ENCODE measurements at places on chromosomes 11 and 22. TPM values are rescaled to one million over a fixed set of nuclear protein-coding genes. Genes with fewer than 3 reads are reported as not detected.
A peak's percentile ranks its signal among the peaks of the same experiment; 100 is the strongest.

The C11orf91 gene
- total RNA-seq, result 1.5 TPM

The SMIM38 gene
- not detected for total RNA-seq

The YPEL4 gene
- 6.9 TPM for total RNA-seq

The SNX32 gene
- not detected for total RNA-seq

The ARRB1 gene
- 188 TPM for total RNA-seq

The OR52A1 gene
- not detected for total RNA-seq

The KRTAP5-7 gene
- 0.46 TPM for total RNA-seq

The RTN4RL2 gene
- total RNA-seq, result 3.2 TPM

The GRM5 gene
- 0.06 TPM for total RNA-seq

The ST14 gene
- total RNA-seq, result 59.1 TPM

GRCh38 chr11:115303929-115304531 is 200.2 kb downstream of the CADM1 start:
- DNase-seq, result no peak

DNA sequence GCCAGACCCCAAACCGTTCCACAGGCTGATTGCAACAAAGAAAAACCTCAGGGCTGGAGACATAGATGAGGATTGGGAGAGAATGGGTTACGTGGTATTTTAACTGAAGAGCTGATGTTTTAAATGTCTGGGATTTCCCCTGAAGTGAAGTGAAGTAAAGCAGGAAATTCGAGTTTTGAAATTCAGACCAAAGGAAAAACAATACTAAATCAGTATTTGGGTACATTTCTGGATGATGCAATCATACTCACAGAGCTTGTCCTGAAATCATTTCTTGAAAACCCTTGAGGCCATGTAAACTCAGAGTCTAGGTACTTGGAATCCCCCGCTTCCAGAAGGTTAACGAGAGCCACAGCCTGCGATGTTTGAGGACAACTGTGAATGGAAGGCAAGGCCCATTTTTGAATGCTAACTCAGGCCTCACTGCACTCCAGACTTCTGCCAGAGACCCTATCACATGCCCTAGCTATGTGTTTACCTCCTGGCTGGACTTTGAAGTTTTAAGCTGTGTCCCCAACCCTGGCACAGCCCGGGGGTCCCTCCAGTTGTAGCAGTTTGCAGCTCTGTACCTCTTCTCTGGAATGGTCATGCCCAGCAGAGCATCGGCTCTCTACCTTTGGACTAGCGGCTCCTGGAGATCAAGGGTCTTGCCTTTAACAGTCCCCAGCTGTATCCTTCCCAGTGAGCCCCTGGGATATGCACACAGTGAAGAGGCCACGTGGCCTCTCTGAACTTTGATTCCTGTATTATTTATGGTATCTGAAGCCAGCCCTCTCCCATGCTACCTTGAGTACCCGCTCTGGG is 5.4 kb upstream of the FTH1 start:
- DNase-seq, result peak; percentile 59

GRCh38 chr11:70694371-70694770 is 296.0 kb downstream of the CTTN start:
- no peak for DNase-seq

DNA sequence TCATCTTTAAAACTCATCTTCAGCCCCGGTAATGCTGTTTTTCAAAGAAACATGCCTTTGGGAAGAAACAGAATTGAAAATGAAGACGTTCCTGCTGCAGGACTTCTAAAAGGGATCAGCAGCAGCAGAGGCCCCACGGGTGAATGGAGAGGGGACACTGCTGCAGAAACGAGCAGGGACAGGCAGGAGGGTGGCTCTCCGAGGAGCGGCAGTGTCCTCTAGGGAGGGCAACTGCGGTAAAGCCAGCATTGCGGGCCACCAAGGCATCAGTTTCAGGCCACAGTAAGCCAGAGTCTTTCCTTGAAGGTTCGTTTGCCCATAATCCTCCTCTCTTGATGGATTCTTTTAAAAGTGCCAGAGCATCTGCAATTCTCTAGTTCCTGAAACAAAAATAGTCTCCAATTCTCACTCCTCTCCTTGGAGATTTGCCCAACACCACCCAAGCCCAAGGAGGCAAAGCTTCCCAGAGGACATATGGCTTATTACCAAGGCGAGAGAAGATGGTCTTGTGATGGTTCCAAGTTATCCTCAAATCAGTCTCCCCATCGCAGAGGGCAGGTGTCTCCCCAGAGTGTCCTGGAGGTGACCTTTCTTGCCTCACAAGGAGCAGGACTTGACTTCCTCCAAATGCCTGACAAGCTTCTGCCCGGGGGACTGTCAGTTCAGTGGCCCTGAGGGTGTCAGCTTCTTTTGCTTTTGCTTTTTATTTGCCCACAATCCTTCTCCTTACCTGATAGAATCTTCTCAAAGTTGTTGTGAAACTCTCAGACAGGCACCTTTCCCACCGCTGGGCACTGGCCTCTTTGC is 341.1 kb upstream of the B3GAT1 start:
- no peak for DNase-seq

DNA sequence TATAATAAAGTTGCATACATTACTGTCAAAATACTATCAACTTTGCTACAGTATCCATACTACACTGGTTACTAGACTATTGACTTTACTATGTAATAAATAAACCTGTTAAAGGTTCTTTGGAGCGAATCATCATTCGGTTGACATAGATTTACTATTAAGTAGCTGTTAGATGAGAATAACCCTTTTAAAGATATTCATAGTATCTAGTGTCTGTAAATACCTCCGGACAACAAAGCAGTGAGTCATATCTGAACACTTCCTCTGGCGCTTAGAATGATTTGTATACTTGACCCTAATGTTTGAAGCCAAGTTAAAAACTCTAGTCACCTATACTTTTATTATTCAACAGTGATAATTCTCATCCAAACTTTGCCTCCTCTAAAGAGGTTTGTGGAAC is 84.7 kb downstream of the MSANTD4 start:
- DNase-seq, result no peak

DNA sequence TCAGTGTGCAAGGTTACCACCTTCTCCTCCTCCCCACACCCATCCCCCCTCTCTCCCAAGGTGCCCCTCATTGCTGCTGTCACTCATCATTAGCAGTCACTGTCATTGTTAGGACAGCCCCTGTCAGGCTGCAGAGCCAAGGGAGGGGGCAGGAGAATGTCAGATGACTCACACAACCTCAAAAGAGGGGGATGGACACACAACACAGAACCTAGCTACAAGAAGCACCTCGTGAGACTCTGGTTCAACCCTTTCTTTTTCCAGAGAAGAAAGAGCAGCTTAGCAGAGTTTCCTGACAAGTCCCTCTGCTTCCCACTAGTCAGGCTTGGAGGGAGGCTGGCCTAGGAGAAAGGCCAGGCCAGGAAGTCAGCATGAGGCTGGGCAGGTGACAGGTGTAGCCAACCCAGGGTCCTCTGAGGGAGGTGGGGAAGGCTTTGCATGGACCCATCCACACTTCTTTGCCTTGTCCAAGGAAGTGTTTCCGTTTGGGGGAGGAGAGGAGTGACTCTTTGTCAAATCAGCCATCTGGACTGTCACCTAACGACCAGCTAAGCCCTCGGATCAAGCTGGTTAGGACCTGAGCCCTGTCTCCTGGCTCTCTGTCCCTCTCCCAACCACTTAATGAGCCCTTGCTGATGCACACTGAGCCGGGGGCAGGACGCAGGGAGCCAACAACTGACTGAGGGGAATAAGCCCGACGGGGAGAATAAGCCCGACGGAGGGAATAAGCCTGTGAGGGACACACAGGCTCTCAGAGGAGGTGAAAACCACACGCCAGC is 18.3 kb downstream of the ADORA2A start:
- DNase-seq, result no peak

- DNase-seq, result no peak
Observed at GRCh38 chr22:17237038-17237668, 17.9 kb upstream of the ADA2 start.

DNA sequence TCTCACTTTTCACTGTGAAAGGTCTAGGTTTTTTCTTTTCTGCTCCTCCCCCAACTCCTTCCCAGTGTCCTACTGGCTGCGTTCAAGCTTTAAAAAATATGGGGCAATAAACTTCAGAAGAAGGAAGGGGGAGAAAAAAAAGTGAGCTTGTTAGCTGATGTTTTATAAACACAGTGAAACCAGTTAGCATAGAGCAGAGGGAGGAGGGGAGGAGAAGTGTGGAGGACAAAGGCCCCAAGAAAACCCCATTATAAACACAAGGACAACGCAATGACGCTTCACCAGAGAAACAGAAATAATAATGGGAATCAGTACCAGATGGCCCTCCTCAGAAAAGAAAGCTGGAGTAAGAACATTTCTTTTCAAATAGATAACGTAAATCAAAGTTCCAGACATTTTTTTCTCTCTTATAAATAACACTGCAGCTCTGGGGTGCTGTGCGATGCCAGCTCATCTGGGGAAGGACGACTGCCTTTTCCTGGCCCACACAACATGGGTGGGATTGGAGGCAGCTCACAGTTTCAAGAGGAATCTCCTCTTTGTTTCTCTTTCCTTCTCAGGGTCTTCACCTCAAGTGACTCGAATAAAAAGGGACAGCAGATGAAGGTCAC is 235.4 kb upstream of the NARS2 start:
- no peak for DNase-seq

DNA sequence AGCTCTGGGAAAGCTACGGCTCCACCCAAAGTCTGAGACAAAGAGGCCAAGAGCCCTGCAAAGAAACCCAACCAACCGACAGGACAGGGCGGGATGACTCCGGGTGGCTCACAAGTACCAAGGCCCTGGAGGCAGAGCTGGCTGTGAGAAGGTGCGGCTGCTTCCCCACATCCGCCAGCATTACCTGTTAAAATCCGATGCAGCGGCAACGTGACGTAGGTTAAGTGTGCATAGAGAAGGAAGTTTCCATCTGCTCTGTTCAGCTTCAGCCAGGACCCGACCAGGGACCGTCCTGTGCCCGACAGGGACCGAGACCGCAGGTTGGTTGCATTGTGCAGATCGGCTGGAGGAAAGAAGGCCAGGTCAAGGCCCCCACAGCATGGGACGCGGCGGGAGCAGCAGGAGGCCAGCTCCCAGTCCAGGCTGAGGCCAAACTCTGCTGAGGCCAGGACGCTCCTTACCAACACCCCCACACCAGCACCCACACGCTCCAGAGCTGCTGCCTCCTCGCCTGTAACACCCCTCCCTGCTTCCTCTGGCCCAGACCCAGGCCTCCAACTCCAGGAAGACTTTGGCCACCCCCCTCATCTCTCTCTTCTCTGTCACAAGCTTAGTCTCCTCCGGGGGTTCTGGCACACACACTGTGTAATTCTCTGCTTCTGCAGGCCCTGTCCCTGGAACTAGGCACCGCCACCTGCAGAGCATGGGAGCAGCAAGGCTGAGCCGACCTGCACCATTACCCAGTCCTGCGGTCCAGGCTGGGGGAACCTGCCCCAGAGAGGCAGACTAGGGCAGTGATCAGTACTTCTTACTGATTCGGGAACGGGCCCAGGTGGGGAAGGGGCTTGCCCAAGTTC is 34.1 kb downstream of the NUP50 start:
- DNase-seq, result no peak

GRCh38 chr11:64060861-64061444 is 25.2 kb downstream of the FLRT1 start:
- peak; percentile 82 for DNase-seq

GRCh38 chr11:64745189-64745520 is 1.2 kb upstream of the RASGRP2 start:
- DNase-seq, result peak; percentile 89

DNA sequence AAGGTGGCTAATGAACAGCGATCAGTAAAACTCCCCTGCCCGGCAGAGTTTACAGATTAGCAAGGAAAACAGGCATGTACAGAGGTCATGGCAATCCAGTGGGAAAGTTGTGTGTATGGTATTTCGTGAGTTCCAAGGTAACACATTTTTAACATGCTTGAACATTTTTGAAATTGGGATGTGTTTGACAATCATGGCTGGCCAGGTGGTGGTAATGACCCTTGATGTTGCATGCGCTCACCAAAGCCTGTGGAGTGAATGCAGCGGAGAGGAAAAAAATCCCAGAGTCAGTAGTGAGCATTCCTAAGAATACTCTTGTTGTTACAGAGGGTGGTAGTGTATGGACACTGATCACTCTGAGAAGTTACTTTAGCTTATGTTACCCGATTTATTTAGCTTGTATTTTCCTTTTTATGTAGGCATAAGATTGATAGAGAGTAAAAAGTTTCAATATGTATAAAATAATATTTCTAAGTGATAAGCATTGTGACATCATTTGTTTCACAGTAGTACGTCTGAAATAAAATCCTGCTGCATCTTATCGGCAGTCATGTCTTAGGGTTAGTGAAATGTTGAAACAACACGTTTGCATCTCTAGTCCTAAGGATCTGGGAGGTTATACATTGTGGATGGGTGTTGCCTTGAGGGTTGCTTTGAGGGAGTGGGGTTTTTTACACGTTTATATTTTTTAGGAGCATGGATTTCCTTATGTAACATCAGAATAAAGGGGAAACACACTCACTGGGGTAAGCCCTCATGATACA is 8.7 kb downstream of the TEAD1 start:
- DNase-seq, result no peak

DNA sequence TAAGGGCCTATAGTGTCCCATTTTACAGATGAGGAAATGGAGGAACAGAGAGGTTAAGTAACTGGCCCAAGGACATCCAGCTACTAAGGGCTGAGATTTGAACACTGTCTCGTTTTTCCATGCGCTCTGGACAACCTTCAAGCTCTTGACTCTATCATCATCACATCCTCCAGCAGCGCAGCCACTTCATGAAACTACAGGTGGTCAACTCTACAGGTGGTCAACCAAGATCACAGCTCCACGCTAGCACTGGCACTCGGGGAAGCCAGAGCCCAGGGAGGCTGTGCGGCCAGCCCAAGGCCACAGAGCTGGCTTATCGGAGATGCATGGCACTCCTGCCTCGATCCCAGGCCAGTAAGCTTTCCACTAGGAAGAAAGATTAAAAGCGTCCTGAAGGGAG is 40.0 kb downstream of the PHF21B start:
- DNase-seq, result no peak

DNA sequence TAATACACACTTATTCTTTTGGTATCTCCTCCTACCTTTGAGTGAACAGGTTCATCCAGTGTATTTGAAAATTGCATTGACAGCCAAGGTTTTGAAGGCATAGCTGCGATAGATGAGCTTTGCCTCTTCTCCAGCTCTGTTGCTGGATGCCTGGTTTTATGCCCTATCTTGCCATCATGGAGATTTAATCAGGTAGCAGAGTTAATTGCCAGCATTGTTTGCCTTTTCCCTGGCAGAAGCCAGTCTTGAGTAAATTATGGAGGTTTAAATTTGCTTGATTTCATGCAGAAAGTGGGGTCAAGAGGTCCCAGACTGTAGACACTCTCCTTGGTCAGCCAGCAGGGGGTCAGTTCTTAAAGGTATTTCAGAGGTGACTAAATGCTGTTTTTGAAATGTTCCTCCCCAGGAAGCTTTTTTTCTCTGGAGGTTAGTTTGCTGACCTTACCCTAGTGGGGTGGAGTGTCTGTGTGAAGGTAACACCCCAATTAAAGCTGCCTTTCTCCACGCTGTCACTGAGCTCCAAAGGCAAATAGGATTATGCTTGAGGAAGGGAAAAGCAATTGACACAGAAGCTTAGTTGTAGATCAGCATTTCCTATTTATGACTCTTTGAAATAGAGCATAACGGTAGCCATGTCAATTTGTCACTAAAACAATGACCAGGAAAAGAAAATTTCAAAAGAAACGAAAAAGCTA is 96.0 kb downstream of the EXT2 start:
- DNase-seq, result no peak

Measured in upper lobe of right lung (tissue), 1 donor.